ENCODE measurements at places on chromosomes 1 and 21.

GRCh38 chr1:202531472-202531811 is 178.8 kb downstream of the SYT2 start:
- DNase-seq, result no peak

DNA sequence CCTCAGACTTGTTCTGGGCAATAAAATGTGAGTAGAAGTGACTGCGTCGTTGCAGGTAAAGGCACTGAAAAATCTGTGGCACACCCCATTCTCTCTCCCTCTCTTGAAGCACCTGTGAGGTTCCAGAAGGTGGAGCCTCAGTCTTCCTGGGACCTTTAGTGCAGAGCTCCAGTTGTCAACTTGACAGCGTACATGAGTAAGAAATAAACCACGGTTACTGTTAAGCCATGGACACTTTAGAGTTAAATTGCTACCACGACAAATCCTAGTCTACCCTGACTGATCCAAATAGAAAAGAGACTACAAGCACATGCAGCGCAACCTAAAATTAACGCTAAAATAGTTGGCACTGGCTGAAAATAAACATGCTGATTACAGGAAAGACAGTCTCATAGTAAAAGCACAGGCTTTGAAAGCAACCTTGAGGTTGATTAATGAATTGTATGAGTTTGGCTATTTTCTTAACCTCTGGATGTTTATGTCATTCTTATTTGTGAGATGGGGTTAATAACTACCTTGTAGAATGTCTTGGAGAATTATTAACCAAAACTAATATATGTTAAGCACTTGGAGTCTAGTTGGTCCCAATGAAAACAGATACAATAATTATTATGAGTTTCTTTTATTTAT is 93.0 kb upstream of the PLPPR4 start:
- DNase-seq, result no peak

GRCh38 chr21:34885626-34886239 is 163.4 kb downstream of the RUNX1 start:
- DNase-seq, result no peak

DNA sequence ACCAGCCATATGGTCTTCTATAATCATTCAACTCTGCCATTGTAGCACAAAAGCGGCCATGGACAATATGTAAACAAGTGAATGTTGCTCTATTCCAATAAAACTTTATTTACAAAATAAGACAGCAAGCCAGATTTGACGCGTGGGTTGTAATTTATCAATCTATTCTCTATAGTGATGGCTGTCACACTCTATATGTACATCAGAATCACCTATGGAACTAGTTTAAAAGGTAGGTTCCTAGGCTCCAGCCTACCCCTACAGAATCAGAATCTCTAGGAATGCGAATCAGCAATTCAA is 7.7 kb downstream of the BCL2L15 start:
- no peak for DNase-seq

DNA sequence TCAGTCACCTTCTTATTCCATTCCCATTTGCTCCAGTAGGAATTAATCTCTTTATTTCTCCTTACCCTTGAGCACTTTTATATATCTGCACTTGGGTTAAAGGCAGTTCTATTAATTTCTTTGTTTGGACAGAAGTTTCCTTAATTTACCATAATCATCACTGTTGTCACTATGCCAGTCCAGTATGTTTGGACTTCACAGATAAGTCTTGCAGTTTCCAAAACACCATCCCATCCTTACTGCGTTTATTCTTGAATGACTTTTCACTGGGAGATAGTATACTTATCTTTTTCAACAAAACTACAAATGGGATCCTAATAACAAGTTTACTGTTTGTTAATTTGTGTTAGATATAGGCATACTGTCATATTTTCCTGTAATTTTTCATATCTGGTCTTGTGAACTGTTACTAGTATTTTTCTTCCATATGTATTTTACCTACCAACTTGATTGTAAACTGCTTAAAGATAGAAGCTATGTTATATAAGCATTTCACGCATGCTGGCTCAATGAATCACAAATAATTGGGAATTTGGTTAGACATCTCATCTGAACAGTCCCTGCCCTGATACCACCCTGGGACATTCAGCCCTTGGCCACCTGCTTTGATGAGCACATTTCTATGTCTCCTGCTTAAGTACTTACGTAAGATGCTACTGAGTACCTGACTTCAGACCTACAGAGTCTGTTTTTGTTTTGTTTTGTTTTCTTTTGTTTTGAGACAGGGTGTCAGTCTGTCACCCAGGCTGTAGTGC is 78.2 kb downstream of the OLFML2B start:
- no peak for DNase-seq

DNA sequence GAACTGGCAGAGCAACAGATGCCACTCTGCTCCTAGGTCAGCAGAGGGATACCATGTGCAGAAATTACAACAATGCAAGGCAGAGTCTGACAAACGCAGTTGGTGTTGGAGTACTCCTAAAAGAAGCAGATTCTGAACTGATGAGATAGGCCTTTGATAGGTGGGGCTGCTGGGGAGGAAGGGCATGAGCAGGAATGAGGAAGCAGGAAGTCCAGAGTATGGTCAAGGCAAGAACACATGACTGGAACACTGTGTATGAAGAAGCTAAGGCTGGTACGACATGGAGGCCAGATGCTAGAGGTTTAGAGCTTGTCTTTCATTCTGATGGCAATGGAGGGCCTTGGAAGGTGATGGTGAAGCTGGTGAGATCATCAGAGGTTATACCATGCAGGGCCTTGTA is 11.5 kb upstream of the THRAP3 start:
- DNase-seq, result no peak

DNA sequence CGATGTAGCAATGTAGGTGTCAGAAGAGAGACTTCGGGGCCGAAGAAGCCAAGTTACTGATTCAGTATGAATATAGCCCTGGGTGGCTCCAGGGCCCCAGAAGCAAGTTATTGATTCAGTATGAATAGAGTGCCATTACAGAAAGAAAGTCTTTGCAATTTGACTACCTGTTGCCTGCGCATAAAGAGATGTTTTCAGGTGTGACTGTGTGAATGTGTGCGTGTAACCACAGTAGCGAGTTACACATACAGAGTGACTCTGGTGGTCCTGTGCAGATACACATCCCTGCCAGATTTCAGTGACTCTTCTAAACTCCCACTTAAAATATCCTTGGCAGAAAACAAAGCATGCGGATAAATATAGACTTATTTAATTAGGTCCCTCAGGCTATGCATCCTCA is 142.7 kb upstream of the CD34 start:
- DNase-seq, result no peak

- no peak for DNase-seq
These were observed 26.3 kb upstream of the NHLH2 start for GRCh38 chr1:115867216-115867615.

All from activated CD8-positive, alpha-beta memory T cell treated with anti-CD3 and anti-CD28 coated beads, Interleukin-2, amount 10 ng/mL, durations not matched to agents 7 days and 5 days (primary cell).